Left lung (tissue), 14 donors: ENCODE measurements at places on chromosomes 2 and 18.

GRCh38 chr18:11391661-11392060 is 217.7 kb upstream of the SLC35G4 start:
- no peaks in the 10 kb centered on the region for H3K4me1 ChIP-seq
- H3K27me3 ChIP-seq, result no peaks in the 10 kb centered on the region
- no peak for DNase-seq
- no peaks in the 10 kb centered on the region for H3K36me3 ChIP-seq
- no peak overlapping the region for H3K27ac ChIP-seq

DNA sequence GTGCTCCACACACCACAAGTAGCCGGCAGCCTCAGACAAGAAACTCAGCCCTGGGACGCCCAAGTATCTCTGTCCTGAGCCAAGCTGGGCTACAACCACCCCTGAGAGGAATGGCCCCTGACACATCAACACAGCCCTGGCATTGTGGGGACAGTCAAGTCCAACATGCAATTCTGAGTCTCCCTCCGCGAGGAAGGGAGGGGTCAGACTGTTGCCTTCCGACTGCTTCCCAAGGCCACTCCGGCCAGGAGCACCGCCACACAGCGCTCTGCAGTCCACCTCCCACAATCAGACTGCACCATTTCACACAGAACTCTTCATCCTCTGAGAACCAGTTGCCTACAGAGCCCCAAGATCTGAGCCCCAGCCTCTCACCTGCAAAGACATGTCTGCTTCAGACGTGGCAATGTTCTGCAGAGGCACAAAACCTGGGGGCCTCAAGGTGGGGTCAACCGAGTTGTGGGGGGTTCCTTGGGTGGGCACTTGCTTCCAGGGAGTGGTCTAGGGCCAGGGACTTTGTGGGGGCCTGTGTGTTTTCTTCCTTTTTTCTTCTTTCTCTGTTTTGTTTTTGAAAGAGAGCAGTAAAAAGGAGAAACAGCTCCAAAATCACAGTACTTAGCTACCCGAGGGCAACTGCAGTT is 76.7 kb upstream of the SALL3 start:
- H3K4me1 ChIP-seq, result no peaks in the 10 kb centered on the region
- DNase-seq, result no peak
- H3K27me3 ChIP-seq, result peaks cover 20% of the 10 kb centered on the region
- H3K36me3 ChIP-seq, result no peaks in the 10 kb centered on the region

- no peaks in the 10 kb centered on the region for H3K27me3 ChIP-seq
- no peak overlapping the region for H3K4me3 ChIP-seq
- no peak overlapping the region for H3K27ac ChIP-seq
- H3K36me3 ChIP-seq, result peaks cover 10% of the 10 kb centered on the region
- H3K4me1 ChIP-seq, result no peaks in the 10 kb centered on the region
Measured at GRCh38 chr2:207720517-207721187, 9.2 kb downstream of the CCNYL1 start.

- H3K27ac ChIP-seq, result no peak overlapping the region
- no peaks in the 10 kb centered on the region for H3K27me3 ChIP-seq
- no peak for DNase-seq
- no peaks in the 10 kb centered on the region for H3K4me1 ChIP-seq
- no peak overlapping the region for H3K4me3 ChIP-seq
- no peaks in the 10 kb centered on the region for H3K36me3 ChIP-seq
Measured at GRCh38 chr2:180124273-180125139, 117.4 kb upstream of the CWC22 start.

DNA sequence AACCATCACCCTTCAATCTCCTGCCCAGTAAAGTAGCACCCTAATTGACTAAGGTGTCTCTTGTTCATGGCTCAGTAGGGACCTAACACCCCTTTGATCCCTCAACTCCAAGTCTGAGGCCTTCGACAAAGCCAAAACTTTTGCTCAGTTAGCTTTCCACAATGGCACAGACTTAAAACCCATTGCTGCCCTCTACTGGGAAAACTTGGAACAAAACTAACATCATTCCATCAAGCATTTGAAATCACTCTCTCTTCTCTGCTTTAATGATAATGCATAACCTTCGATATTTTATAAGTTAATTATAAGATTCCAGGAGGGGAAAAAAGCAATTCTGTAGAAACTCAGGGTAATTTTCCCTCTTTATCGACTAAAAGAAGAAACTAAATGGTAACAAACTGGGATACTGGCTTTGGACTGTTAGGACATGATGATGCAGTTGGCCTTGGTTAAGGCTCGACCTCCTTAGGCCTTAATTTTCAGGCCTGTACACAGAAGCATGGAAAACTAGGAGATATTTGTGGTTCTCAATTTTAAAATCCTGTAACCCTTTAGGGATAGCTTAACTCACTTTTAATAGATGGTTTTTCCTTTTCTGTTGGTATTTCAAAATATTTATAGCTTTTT is 127.8 kb downstream of the STK39 start:
- no peak for DNase-seq
- H3K4me3 ChIP-seq, result no peak overlapping the region
- no peaks in the 10 kb centered on the region for H3K27me3 ChIP-seq
- H3K4me1 ChIP-seq, result no peaks in the 10 kb centered on the region
- H3K36me3 ChIP-seq, result no peaks in the 10 kb centered on the region

DNA sequence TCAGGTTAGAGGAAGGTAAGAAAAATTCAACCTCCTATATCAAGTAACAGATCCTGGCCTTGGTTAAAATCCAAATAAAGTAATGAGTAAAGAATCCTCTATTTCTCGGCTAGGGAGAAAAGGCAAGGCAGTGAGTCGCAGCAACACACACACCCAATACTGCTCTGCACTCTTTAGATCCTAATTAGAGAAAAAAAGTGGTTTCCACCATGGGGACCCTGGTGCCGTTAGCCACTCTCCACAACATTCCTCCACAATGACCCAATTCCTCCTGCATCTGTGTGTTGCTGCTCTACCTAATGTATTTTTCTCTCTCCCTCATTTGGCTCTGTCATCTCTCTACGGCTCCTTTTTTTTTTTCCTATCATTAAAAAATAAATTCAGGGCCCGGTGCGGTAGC is 462.7 kb downstream of the METTL4 start:
- H3K27ac ChIP-seq, result no peak overlapping the region
- no peaks in the 10 kb centered on the region for H3K4me1 ChIP-seq
- no peak overlapping the region for H3K4me3 ChIP-seq
- no peaks in the 10 kb centered on the region for H3K36me3 ChIP-seq
- DNase-seq, result no peak
